ENCODE measurements at places on chromosomes 11 and 22.

DNA sequence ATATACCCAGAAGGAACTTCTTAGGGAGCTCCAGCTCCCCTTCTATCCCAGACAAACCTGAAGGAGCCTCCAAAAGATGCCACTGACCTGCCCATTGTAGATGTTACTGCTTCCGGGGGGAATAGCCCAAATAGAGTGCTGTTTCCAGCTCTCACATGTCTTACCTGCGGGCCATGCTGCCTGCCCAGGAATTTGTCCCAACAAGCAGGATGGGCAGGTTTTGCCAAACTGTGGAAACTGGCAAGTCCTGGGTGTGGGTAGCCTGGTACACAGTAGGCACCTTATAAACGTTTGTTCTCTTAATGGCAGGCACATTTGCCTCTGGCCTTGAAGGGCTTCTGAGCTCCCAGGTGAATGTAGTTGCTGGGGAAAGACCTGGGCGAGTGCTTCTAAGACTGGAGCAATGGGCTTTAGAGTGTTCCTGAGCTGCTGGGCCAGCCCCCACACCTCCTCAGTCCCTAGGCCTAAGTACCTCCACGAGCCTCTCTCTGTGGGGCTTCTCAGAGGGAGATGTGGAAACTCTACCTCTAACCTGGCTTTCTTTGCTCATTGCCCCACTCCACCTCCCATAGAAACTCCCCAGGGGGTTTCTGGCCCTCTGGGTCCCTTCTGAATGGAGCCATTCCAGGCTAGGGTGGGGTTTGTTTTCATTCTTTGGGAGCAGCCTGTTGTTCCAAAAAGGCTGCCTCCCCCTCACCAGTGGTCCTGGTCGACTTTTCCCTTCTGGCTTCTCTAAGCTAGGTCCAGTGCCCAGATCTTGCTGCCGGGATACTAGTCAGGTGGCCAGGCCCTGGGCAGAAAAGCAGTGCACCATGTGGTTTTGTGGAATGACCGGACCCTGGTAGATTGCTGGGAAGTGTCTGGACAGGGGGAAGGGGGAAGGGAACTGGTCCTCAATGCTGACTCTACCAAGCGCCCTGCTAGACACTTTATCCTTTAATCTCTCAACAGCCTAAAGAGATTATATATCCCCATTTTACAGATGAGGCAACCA, 37.2 kb downstream of the LIMK2 start:
- DNase-seq = no peak

DNA sequence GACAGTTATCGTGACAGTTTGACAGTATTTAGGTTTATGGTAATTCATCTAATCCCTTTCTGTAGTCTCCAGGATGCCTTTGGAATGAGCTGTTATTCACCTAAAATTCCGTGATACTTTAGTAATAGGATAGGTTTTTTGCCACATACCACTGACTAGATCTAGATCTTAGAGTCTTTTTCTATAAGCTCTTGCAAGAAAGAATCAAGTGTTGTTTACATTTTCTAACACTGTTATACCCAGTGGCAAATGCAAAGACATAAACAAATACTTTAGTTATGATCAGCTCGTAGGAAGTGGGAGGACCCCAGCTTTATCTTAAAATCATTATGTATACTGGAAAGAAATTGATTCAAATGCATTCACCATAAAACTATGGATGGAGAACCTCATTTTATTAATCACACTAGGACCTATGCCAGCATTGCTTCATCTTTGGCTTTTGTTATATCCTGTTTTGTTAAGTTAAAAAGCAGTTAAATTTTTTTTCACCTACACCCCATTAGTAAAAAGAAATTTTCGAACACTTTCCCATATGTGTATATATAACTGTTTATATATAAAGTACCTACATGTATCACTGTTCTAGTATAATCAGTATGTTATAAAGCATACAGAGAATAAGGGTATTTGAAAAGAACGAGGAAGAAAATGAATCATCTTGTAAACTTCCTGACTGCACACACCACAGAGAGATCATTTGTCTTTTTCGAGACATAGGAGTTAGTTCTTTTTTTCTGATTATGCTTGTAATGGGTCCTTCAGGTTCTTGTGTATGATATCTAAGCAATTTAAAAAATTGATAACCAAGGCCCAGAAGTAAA, 60.9 kb downstream of the PDHX start:
- no peak for DNase-seq

DNA sequence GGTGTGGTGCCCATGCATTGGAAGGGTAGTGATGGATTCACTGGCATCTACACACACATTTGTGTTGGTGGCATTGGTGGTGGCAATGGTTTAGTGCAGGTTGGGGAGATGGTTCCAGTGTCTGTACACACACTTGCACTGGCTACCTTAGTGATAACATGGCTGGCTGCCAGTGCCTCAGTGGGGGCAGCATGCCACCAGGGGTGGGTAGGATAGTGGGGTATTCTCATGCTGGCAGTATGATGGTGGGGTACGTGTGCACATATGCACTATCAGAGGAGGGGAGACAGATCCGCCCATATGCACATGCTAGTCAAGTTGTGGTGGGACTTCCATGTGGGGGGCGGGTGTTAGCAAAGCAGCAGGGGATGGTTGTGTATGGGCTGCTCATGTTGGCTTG, 7.1 kb upstream of the OR8K3 start:
- no peak for DNase-seq

GRCh38 chr11:101127197-101127698, 2.4 kb downstream of the PGR start:
- DNase-seq = no peak

DNA sequence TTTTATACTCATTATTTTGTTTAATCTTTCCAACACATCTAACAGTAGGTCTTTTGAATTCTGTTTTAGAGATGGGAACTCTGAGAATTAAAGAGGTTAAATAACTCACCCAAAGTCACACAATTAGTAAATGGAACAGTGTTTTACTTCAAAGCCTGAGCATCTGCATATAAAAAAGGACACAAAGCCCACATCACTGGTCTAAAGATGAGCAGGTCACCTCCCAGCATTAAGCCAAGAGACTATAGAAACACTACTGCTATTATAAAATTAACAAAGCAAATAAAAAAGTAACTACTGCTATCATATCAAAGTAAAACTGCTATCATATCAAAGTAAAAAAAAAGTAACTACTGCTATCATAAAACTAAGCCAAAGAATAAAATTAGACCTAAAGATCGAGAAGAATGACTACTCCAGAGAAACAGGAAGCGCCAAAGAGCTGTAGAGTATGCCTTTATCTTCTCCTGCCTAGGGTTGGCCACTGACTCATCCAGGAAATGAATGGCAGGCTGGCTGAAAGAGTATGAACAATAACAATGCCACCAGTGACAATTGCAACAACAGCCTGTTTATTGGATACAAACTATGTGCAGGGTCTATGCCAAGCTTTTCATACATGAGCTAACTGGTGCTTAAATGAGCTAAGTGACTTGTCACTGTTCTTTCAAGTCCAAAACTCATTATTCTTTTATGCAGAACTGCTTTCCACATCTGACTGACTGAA, 1153.0 kb upstream of the TENM4 start:
- no peak for DNase-seq

DNA sequence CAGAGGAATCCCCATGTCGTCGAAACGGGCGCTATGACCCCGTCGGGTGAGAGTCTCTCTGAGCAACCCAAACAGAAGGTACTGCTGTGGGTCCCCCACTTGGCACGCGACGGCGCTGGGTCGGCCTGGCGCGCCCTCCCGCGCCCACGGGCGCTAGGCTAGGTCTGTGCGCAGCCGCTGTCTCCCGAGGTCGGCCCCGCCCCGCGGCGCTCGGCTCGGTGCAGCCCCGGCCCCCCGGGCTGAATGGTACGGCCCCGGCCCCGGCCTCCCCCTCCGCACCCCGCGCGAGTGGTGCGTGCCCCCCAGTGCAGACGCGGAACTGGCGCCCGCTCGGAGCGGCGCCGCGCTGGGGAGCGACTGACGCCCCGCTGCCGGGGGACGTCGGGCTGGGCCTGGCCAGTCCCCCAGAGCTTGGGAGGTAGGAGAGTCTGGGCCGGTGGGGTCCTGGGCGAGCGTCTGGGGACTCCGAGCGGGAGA, at the start of gene MADD:
TSS of gene MADD (plus strand) at position 305 of the 477 bp plus-strand sequence.
- DNase-seq = peak; percentile 85

- DNase-seq = no peak
Observed at GRCh38 chr11:68977781-68978625, 2.8 kb downstream of the MRGPRD start.
